Immature natural killer cell (primary cell): ENCODE measurements at places on chromosomes 11 and 22.

- H3K4me1 ChIP-seq: no peaks in the 10 kb centered on the region
- no peak overlapping the region for H3K27ac ChIP-seq
- no peak overlapping the region for H3K4me3 ChIP-seq
- DNase-seq: no peak
- H3K27me3 ChIP-seq: peaks cover 4% of the 10 kb centered on the region
These were observed 13.9 kb downstream of the PATL1 start for GRCh38 chr11:59654893-59655292.

- H3K27me3 ChIP-seq: peaks cover 18% of the 10 kb centered on the region
- no peak for DNase-seq
- H3K27ac ChIP-seq: no peak overlapping the region
- H3K36me3 ChIP-seq: no peaks in the 10 kb centered on the region
- H3K4me3 ChIP-seq: no peak overlapping the region
These were observed 18.8 kb downstream of the APOL2 start for GRCh38 chr22:36220451-36220921.

GRCh38 chr22:21902296-21903087 is 35.0 kb upstream of the MAPK1 start:
- H3K4me1 ChIP-seq: no peaks in the 10 kb centered on the region
- no peak overlapping the region for H3K4me3 ChIP-seq
- peaks cover 4% of the 10 kb centered on the region for H3K27me3 ChIP-seq
- no peak for DNase-seq
- peaks cover 3% of the 10 kb centered on the region for H3K36me3 ChIP-seq

- no peak overlapping the region for H3K4me3 ChIP-seq
- no peak overlapping the region for H3K27ac ChIP-seq
- no peak for DNase-seq
- peaks cover 1% of the 10 kb centered on the region for H3K27me3 ChIP-seq
- H3K36me3 ChIP-seq: no peaks in the 10 kb centered on the region
- peaks cover 1% of the 10 kb centered on the region for H3K4me1 ChIP-seq
These were observed 23.5 kb downstream of the DRICH1 start for GRCh38 chr22:23608583-23608982.

DNA sequence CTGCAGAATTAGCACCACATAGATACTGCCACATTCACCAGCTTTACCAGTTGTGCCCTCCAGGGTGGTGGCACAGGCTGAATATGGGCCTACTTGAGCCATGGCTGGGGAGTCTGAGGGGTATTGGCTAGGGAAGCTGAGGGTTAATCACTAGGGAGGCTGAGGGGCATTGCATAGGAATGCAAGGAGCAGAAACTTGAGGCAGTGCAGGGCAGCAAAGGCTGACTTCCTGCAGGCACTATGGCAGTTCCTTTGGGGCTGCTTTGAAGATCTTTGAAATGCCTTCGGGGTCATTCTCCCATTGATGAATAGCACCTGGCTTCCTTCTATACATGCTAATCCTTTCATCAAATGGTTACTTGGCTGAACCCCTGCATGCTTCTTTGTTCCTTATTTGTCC is 171.5 kb downstream of the RCN1 start:
- no peaks in the 10 kb centered on the region for H3K36me3 ChIP-seq
- H3K27ac ChIP-seq: no peak overlapping the region
- H3K4me3 ChIP-seq: no peak overlapping the region
- peaks cover 4% of the 10 kb centered on the region for H3K27me3 ChIP-seq

DNA sequence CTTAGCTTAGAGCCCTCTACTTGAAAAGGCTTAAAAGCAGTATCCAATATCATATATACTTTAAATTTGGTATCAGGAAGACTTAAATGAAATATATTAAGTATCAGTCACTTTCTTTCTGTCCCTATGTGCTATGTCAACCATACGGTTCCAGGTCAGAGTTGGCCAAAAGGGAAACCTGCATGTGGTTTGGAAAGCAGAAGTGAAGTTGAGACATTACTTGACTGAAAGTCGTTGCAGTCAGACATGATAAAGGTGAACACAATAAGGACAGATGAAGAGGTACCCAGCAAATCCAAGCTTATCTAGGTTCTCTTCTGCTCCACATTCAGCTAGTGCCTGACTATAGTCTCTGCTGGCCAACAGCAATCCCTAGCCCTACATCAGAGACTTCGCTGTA is 336.8 kb downstream of the KCNA4 start:
- no peak overlapping the region for H3K4me3 ChIP-seq
- no peaks in the 10 kb centered on the region for H3K4me1 ChIP-seq
- no peak for DNase-seq
- H3K27ac ChIP-seq: no peak overlapping the region

- no peak overlapping the region for H3K4me3 ChIP-seq
- H3K36me3 ChIP-seq: no peaks in the 10 kb centered on the region
- peaks cover 1% of the 10 kb centered on the region for H3K4me1 ChIP-seq
- no peak for DNase-seq
- H3K27me3 ChIP-seq: peaks cover 7% of the 10 kb centered on the region
These were observed 1.2 kb upstream of the MRGPRF start for GRCh38 chr11:69014084-69014851.

DNA sequence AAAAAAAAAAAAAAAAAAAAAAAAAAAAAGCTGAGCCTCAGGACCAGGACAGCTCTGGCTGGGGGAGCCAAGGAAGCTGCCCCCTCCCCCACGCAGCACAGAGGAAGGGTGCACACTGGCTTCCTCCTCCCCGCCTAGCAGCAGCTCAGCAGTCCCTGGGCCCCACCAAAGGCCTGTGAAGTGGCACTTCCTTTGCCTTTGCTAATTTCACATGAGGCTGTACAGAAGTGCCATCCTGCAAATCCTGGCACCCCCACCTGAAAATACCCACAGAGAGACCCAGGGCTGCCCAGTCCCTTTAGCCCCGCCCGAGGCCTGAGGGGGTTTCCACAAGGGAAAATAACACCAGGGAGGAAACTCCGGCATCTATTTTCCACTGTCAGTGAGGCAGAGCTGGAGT is 3.9 kb downstream of the RHOG start:
- peak overlapping the region; percentile 97 for H3K4me3 ChIP-seq
- DNase-seq: peak; percentile 51
- peak overlapping the region; percentile 93 for H3K27ac ChIP-seq

GRCh38 chr11:65884716-65885092 is 3.6 kb downstream of the FIBP start:
- H3K36me3 ChIP-seq: no peaks in the 10 kb centered on the region
- peak overlapping the region; percentile 48 for H3K4me3 ChIP-seq
- H3K27me3 ChIP-seq: peaks cover 14% of the 10 kb centered on the region
- peak overlapping the region; percentile 15 for H3K27ac ChIP-seq

GRCh38 chr11:14393889-14394288 is 34.9 kb upstream of the RRAS2 start:
- peak; percentile 49 for DNase-seq
- H3K4me3 ChIP-seq: peak overlapping the region; percentile 50
- peak overlapping the region; percentile 32 for H3K27ac ChIP-seq

DNA sequence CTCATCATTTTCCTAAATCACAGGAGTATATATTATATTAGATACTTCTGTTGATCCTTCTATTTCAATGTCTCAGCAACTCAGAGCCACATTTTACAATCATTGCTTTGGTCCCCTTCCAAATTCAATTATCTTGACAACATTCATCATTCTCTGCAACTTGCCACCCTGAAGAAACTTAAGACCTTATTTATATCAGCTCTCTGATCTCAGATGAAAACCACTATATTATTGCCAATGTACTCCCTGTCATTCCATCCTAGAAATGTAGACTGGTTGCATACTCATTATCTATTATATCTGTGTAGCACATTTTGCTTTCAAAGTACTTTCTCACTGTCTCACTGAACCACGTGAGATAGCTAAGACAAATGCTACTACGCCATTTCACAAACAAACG is 379.3 kb downstream of the DLG2 start:
- H3K36me3 ChIP-seq: no peaks in the 10 kb centered on the region
- DNase-seq: no peak
- no peak overlapping the region for H3K27ac ChIP-seq
- no peaks in the 10 kb centered on the region for H3K27me3 ChIP-seq

- no peak overlapping the region for H3K4me3 ChIP-seq
- no peaks in the 10 kb centered on the region for H3K27me3 ChIP-seq
- no peaks in the 10 kb centered on the region for H3K36me3 ChIP-seq
- no peak for DNase-seq
These were observed 5.0 kb downstream of the UQCR10 start for GRCh38 chr22:29772170-29772641.

DNA sequence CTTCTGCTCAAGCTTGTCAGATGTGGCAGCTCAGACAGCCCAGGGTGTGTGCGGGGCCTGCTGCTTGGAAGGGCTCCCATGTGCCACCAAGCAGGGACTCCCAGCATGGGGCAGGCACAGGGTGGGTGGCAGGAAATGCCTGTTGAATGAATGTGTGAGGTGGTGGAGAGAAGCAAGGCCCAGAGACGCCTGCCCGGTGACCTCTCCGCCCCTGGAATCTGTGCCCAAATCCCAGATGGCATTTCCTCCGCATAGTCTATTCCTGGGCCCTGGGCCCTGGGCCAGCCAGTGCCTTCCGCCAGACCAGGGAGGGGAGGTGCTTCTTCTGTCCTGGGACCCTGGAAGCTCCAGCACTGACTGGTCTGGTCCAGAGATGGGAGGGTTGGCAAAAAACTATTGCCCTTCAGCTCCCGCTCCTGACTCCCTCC is 3.7 kb downstream of the CST6 start:
- H3K4me1 ChIP-seq: peaks cover 5% of the 10 kb centered on the region
- peaks cover 3% of the 10 kb centered on the region for H3K27me3 ChIP-seq
- H3K36me3 ChIP-seq: no peaks in the 10 kb centered on the region

DNA sequence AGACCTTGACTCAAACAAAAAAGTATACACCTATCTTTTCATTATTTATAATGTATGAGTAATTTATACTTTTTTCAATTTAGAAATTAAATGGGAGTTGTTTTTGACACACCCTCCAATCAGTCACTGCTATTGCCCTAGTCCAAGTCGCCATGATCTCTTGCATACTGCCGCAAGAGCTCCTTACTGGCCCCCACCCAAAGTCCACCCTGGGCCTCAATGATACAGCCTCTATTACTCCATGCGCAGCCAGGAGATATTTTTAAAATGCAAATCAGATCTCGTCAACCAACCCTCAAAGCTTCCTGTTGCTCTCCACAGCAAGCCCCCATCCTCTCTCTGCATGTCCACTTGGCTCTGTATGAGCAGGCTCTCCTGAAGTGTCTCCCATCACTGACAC is 12.8 kb upstream of the LMO1 start:
- no peak for DNase-seq
- no peak overlapping the region for H3K4me3 ChIP-seq

- DNase-seq: no peak
- no peaks in the 10 kb centered on the region for H3K36me3 ChIP-seq
- no peak overlapping the region for H3K27ac ChIP-seq
- no peaks in the 10 kb centered on the region for H3K4me1 ChIP-seq
- peaks cover 10% of the 10 kb centered on the region for H3K27me3 ChIP-seq
These were observed 39.0 kb downstream of the PAMR1 start for GRCh38 chr11:35486446-35486845.

DNA sequence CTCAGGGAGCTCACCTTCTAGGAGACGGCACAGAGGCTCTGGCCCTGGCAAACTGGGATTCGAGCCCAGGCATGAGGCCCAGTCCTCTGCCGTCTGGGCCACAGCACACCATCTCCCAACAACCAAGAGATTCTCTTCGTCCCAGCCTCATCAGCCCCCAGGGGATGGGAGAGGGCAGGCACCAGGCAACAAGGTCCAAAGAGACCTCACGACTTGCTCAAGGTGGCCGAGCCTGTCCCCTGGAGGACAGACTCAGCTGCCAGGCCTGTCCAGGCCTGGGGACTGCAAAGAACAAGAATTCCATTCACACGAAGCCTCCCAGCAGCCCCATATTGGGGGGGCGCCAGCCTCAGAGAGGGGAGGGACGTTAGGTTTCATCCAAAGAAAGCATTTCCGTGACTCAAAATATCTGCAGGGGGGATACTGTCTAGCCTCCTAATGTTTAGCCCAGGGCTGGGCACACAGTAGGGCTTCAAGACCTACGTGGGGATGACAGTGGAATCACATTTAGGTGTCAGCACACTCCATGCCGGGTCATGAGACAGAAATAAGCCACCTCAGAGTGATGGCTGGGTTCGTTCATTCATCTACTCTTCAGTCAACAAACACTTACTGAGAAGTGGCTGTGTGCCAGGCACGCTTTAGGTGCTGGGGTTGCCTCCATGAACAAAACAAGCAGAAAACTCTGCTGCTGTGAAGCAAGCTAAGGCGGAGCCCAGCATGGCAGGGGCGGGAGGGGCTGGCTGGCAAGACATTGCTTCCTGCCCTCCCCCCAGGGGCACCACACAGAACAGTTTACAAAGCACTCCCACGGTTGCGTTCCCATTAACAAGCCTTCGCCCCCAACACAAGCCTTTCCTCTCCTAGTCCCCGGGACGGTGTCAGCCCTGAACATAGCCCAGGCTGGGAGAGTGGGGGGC is 1.2 kb downstream of the CARNS1 start:
- H3K27me3 ChIP-seq: no peaks in the 10 kb centered on the region
- no peaks in the 10 kb centered on the region for H3K36me3 ChIP-seq

DNA sequence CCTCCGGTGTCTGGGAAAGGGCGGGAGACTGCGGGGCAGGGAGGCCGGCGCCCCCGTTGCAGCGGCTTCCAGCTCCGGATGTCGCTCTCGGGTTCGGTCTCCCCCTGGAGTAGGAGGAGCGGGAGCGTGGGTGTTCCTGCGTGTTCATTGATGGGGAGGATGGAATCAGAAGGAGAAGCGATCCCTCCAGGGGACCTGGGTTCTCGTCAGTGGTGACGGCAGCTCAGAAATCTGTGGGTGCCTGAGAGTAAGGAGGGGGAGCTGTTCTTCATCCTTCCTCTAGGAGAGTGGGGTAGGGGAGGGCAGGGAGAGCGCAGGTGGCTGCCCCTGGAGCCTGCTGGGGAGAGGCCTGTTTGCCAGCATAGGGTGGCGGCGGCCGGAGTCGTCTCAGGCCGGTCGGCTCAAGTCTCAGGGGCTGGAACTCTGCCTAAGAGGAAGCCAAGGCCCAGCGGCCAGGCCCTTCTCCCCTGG is 1.1 kb downstream of the UBASH3B start:
- H3K36me3 ChIP-seq: no peaks in the 10 kb centered on the region
- H3K4me1 ChIP-seq: peaks cover 34% of the 10 kb centered on the region

- H3K36me3 ChIP-seq: no peaks in the 10 kb centered on the region
- no peaks in the 10 kb centered on the region for H3K27me3 ChIP-seq
- H3K27ac ChIP-seq: no peak overlapping the region
- H3K4me3 ChIP-seq: no peak overlapping the region
- no peak for DNase-seq
These were observed 41.5 kb upstream of the PPARA start for GRCh38 chr22:46108564-46109473.

DNA sequence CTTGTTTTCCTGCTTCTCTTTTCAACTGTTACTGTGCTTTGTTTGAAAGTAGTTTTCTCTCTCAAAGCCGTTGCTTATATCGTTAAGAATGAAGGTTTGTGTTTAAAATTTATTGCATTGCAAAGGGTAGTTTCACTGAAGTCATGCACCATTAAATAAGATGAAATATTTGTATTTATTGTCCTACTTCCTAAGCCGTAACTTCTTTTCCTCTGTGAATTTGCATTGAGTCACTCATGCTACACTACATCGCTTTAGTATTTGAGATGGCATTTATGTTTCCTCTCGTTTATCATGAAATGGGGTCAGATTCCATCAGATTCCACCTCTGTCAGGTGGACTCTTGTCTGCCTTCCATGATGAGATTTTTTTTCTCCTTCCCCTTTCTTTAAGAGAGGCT is 65.8 kb upstream of the RASSF10 start:
- H3K4me1 ChIP-seq: no peaks in the 10 kb centered on the region
- H3K36me3 ChIP-seq: peaks cover 5% of the 10 kb centered on the region
- no peak overlapping the region for H3K4me3 ChIP-seq
- peaks cover 9% of the 10 kb centered on the region for H3K27me3 ChIP-seq
- no peak overlapping the region for H3K27ac ChIP-seq

- DNase-seq: no peak
- no peaks in the 10 kb centered on the region for H3K36me3 ChIP-seq
- no peaks in the 10 kb centered on the region for H3K27me3 ChIP-seq
- H3K4me3 ChIP-seq: no peak overlapping the region
These were observed 120.2 kb downstream of the METTL15 start for GRCh38 chr11:28228196-28228895.
